Cardiac septum (tissue), 1 donor: ENCODE measurements at places on chromosomes 16 and 17. TPM values are rescaled to one million over a fixed set of nuclear protein-coding genes. Genes with fewer than 3 reads are reported as not detected.

GRCh38 chr16:4345836-4346781 lies 5.0 kb downstream of the PAM16 start:
- no peak for DNase-seq

DNA sequence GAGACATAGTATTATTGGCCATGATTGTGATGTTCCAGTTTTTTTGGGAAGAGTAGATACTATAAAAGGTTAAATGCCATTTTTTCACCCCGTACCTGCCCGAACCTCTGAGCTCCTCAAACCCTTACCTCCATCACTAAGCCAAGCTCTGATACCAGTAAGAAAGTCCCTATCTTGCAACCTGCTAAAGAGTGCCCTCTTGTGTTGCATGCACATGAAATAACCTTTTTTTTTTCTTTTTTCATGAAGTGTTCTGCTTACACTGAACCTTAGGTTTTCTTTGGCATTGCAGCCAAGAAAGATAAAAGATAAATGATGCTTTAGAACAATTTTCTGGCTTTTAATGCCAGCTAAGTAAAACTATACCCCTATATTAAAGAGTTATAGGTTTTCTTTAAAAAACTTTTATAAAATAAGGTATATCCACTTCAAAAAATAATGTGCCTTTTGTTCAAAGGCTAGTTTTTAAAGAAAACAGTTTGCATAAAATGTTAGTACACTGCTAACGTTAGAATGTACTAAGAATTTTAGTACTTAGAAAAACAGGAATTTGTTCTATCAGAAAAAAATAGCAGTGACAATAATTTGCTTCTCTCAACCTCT lies 295.3 kb upstream of the PMFBP1 start:
- no peak for DNase-seq

- DNase-seq: no peak
These were observed 17.7 kb downstream of the BRD7 start for GRCh38 chr16:50351116-50351515.

GRCh38 chr16:11857161-11857560 lies 5.8 kb upstream of the RSL1D1 start:
- DNase-seq: no peak

DNA sequence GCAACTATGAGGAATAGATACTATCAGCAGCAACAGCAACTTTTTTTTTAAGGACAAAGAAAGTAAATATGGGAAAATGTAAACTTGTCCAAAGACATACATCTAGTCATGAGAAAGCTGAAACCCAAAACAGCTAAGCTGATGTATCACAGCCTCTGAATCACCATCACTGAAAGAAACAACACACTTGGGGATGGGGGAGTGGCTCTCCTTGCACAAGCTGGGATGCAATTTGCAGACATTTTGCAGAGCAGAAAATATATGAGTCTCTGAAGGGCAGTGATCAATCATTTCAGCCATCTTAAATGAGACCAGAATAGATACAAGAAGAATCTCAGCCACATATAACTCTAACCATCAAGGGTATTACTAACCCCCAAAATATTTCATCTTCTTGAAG lies 79.1 kb downstream of the GRIN2A start:
- no peak for DNase-seq

Gene SOST
- total RNA-seq: 0.24 TPM

- no peak for DNase-seq
These were observed 520.3 kb upstream of the CDH5 start for GRCh38 chr16:65846210-65846602.

- DNase-seq: peak; percentile 79
These were observed 14.6 kb downstream of the ATP5PD start for GRCh38 chr17:75031972-75032719.

DNA sequence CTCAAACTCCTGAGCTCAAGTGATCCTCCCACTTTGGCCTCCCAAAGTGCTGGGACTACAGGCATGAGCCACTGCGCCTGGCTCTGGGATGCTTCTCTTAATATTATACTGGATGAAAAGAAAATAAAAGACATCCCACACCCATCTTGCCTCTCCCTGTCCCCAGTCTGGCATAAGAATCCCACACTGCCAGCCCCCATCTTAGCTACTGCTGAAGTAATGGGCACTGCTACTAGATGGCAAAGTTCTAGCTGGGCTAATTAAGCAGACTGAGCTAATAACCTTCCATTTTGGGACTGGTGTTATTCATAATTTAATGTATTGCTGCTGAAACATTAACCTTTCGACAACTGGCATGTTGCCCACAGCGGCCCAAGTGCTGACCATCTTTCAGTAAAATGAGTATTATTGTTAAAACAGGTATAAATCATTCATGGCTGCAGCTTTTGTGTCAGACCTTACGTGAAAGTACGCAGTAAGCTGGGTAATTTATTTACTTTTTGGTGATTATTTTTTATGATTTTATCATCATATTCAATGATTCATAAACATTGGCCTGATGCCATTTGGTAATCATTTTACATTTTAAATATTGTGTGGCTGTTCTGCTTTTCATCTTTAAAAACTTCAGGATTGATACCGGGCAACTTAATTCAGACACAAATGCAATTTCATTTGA lies 47.4 kb upstream of the ZFHX3 start:
- DNase-seq: no peak

DNA sequence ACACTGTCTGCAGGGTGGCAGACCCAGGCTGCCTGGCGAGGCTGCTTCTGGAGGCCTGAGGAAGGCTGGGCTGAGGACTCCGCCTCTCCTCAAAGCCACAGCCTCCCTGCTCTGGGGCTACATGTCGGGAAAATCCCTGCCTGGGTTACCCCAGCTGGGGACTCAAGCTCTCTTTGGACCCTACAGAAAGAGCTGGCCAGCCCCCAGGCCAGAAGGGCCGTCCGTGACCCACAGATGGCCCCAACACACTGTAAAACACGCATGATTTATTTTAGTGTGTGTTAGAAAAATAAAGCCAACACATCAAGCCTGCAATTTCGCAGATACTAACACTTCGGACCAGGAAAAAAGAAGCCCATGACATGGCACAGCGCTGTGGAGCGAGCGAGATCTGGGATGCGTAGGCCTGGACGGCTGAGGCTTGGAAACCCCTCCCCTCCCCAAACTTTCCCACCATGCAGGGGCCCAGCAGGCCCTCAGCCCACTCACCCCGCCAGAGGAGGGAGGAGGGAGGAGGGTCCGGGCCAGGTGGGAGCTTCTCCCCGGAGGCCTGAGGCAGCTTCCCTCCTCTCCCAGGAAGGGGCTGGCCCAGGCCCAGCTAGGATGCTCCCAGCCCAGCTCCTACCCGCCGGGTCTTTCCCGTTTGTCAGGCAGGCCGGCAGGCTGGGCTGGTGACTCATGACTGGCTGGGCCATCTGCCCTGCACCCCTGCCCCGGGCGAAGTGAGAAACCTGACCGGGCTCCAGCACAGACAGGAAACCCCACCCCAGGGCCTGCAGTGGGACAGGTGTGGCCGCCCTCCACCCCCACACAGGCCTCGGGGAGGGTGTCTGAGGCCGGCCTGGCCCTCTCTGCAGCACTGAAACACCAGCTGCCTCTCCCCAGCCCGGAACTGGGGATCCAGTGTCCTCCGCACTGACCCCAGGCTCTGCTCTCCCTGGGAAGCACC lies 34.1 kb upstream of the SLC38A10 start:
- peak; percentile 87 for DNase-seq

DNA sequence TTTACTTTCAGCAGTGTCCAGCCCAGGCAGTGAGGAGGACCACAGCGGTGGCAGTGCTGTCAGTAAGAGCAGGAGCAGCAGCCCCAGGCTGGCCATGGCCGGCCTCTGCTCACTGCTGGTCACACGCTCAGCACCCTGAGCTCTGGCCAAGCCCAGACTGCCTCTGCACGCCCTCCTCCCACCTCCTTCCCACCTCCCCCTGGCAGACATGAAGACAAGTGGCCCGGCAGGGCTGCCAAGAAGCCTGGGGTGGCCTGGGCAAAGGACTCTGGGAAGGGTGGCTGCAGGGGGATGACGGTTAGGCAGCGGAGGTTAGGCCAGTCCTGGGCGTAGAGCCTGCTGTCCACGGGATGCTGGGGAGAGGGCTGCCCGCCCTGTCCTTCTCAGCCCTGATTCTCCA lies at the start of gene C16orf89:
Gene C16orf89 (minus strand): TSS at position 144 of the 400 bp plus-strand sequence. CDS start 48 bp downstream, at position 96.
- DNase-seq: peak; percentile 75

Gene FAM83G
- total RNA-seq: 2.5 TPM

GRCh38 chr16:8971416-8971815 lies 7.7 kb upstream of the USP7 start:
- DNase-seq: no peak

DNA sequence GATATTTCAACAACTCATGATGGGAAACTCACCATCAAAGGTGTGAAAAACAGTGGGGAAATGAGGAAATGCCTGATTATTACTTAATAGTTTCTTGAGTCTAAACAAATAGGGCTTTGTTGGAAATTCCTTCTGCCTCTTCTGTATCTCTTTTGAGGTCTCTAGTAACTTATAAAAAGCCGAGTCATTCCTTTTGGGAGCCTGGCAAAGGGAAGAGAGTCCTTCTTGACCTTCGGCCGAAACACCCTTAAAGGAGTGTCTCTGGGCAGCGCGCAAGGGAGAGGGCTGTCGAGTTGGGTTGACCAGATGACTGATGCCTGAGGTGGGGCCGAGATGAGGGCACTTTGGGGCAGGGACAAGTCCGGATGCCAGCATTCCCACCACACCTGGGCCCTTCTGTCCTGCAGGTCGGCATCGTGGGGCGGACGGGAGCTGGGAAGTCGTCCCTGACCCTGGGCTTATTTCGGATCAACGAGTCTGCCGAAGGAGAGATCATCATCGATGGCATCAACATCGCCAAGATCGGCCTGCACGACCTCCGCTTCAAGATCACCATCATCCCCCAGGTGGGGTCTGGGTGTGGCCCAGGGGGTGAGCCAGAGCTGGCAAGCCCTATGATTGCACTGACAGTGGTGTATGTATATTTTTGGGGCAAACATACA lies 89.2 kb downstream of the ABCC6 start:
- no peak for DNase-seq

GRCh38 chr16:24713379-24713778 lies 16.1 kb upstream of the TNRC6A start:
- DNase-seq: no peak

GRCh38 chr16:56029026-56029425 lies 153.9 kb upstream of the CES5A start:
- DNase-seq: no peak

GRCh38 chr17:4522661-4523060 lies 24.0 kb downstream of the SPNS2 start:
- DNase-seq: no peak

DNA sequence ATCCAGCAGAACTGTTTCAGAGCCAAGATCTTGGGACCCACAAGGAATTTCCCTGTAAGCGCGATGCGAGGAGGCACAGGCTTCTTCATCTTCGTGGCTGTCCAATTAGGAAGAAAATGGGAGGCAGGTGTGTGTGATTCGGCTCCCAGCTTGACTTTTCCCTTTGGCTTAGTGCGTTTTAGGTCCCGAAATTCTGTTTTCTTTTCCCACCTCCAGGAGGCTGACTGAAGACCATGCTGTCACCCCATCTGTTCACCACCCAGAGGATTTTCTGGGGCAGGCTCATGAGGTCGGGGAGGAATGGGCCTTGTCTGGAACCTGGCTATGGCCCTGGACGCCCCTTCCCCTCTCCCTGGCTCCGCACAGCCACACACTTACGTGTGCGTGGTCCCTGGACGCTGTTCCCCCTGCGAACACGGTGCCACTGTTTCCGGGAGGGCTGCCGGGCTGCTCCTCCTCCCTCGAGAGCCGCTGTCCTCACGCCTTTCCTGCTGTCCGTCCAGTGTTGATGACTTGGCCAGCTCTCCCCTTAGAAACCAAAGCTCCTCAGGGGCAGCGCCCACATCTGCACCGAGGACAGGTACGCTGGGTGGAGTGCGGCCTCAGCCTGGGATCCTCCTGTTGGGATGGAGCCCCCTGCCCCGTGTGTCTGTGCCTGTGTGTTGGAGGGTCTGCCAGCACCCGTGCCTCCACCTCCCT lies 2.7 kb upstream of the PABPN1L start:
- DNase-seq: no peak

Gene C17orf100
- 0.48 TPM for total RNA-seq

Gene FN3K
- total RNA-seq: 82.4 TPM

Gene ENO3
- total RNA-seq: 382 TPM

Gene CTRB2
- total RNA-seq: not detected

DNA sequence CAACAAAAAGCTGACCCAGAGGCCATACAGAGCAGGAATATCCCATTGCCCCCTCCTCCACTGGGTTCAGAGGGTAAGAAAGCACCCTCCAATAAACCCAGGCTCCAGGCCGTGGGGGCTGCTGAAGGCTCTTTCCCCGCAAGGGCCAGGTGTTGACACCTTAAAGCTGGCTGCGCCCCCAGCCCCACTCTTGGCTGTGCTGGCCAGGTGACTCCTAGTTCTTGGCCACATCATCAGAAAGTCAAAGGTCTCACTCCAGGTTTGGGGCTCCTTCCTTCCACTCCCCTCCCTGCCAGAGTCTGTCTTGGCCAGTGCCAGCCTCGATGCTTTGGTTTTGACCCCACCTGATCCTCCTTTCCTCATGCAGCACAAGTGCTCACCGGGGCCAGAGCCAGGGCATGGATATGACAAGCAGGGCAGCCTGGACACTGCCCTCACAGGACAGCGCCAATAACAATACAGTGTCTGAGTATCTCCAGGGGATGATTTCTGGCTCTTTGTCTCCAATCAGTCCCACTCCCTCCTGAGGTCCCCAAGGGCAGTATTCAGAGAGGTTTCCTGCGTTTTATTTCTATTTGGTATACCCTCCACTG lies 8.2 kb downstream of the SLC46A1 start:
- no peak for DNase-seq

Gene DNASE1L2
- 0.57 TPM for total RNA-seq

GRCh38 chr16:85146922-85147651 lies 34.8 kb upstream of the CIBAR2 start:
- no peak for DNase-seq

Gene MT1A
- 1.5 TPM for total RNA-seq

Gene CD7
- 0.62 TPM for total RNA-seq

- peak; percentile 95 for DNase-seq
These were observed at the start of gene MPG for GRCh38 chr16:77807-78443. TSS of gene MPG (plus strand) at chr16:78225. CDS start at chr16:78310, 85 bp downstream.
